ENCODE measurements at places on chromosomes 7 and 10. TPM values are rescaled to one million over a fixed set of nuclear protein-coding genes. Genes with fewer than 3 reads are reported as not detected.

The VWDE gene
- total RNA-seq, result 1.5 TPM

The RAB18 gene
- total RNA-seq, result 113 TPM

The INHBA gene
- total RNA-seq, result 5.9 TPM

The MYL7 gene
- not detected for total RNA-seq

The FBXL13 gene
- total RNA-seq, result 4.8 TPM

The OPN1SW gene
- not detected for total RNA-seq

The PON1 gene
- not detected for total RNA-seq

The TMEM106B gene
- 50.2 TPM for total RNA-seq

The ARHGAP22 gene
- 6.6 TPM for total RNA-seq

The GIMAP2 gene
- total RNA-seq, result 19.5 TPM

The RBP3 gene
- not detected for total RNA-seq

The PLA2G12B gene
- 0.66 TPM for total RNA-seq

The LOXL4 gene
- 15.1 TPM for total RNA-seq

The CWF19L1 gene
- 25.0 TPM for total RNA-seq

The TMEM273 gene
- total RNA-seq, result 16.8 TPM

The ZSCAN25 gene
- 20.4 TPM for total RNA-seq

Data from kidney (tissue), 22 donors.